ENCODE measurements at places on chromosomes 4 and X.

DNA sequence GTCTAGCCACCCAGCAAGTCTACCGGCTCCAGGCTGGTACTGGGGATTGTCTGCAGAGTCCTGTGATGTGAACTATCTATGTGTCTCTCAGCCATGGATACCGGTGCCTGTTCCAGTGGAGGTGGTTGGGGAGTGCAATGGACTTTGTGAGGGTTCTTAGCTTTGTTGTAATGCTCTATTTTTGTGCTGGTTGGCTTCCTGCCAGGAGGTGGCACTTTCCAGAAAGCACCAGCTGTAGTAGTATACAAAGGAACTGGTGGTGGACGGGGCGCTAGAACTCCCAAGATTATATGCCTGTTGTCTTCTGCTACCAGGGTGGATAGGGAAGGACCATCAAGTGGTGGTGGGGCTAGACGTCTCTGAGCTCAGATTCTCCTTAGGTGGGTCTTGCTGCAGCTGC, 306.4 kb upstream of the POF1B start:
- no peak for DNase-seq

GRCh38 chr4:158490629-158491028, 31.1 kb upstream of the RXFP1 start:
- no peak for DNase-seq

DNA sequence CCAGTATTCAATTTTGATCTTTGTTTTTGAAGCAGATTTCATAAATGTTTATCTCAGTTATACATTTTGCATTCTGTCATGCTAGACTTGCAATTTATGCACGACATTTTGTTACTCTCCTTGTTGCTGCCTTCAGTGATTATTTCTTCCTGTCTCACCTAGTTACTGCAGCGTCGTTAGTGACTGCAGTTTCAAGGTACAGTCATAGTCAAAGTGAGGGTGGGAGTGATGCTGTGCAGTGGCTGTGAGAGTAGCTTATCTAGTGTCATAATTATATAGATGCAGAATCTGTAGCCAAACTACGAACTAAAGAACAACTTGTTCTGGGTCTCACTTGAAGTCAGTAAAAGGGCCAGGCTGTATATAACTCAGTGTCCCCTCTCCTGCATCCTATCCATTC, 69.8 kb downstream of the GPR101 start:
- no peak for DNase-seq

DNA sequence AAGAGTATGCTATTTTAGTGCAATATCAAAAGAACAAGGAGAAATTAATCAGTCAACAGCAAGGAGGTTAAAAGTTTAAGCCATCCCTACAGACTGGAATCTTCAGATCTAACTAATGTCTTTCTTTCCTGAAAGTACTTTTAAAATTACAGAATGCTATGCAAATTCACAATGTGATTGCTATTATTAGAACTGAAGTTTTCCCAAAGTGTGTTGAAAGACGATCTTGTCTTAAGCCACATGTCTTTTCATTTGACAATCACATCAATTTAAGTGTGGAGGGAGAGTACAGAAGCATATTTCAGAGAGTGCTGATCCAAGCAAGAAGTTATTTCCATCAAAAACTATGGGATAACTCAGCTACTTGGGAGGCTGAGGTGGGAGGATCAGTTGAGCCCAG, 64.7 kb upstream of the TNIP3 start:
- DNase-seq: no peak

DNA sequence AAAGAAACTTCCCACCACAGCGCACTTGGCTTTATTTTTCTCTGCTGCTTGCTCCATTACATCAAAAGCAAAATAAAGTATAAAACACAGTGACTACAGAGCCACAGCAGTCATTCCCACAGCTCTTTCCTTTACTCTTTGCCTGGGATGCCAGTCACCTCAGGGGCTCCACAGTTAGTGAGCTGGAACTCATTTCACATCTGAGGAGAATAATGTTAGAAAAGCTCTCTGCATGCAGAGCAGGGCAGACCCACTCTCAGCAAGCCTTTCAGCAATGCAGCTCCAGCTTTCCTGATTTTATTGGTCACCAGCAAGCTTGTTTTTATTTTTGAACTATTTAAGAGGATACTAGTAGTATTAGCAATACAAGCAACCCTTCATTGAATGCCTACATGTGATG, 13.8 kb downstream of the GRXCR1 start:
- DNase-seq: no peak

GRCh38 chr4:6425336-6425735, 47.1 kb downstream of the PPP2R2C start:
- DNase-seq: no peak

DNA sequence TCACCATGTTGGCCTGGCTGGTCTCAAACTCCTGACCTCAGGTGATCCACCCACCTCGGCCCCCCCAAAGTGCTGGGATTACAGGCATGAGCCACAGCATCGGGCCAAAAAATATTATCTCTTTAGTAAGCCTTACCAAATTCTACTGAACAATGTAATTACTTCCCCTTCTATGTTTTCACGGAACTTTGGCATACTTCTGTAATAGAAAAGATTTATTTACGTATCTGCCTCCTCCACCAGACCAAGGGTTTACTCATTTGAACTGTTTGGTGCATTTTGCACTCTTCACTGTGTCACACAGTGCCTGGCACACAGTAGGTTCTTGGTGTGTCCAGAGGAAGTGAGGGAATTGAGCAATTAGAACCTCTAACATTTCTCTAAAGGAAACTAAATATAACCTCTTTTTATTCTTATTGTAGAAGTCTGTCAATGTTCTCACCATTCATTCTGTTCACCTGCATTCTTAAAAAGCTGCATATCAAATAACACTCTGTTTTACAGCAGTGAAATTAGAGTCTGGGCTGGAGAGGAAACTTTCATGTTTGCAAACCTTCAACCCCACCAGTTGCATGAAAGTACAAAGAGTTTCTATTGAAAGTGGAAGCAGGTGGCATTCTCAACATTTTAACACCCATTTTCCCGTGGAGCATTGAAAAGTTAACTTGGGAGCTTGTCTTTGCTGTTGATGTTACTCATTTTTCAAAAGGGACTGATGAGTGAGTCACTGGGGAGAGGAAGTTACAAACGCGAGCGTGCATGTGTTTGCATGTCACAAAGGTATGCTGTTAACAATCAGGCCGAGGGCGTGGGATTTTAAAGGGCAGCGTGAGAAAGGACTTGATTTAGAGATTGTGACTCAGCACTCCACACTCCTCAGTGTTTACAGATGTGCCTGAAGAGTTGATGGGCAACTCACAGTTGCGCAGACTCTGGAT, 314.1 kb downstream of the STK32B start:
- DNase-seq: no peak

DNA sequence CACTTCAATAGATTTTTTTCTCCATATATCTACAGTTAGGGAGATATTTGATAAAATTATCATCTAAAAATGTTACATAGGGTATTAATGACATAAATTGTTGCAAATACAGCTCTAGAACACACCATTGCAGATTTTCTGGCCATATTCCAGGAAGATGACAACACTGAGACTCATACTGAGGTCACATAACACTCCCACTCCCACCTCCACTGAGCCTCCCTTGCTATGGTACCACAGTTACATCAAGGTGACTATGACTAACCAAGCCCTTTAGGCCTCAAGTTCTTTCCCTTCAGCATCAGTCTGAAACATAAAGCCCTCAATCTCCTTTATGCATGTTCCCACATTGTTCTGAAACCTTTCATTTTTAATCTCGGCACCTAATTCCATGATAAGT, 932.0 kb upstream of the IGFBP7 start:
- no peak for DNase-seq

DNA sequence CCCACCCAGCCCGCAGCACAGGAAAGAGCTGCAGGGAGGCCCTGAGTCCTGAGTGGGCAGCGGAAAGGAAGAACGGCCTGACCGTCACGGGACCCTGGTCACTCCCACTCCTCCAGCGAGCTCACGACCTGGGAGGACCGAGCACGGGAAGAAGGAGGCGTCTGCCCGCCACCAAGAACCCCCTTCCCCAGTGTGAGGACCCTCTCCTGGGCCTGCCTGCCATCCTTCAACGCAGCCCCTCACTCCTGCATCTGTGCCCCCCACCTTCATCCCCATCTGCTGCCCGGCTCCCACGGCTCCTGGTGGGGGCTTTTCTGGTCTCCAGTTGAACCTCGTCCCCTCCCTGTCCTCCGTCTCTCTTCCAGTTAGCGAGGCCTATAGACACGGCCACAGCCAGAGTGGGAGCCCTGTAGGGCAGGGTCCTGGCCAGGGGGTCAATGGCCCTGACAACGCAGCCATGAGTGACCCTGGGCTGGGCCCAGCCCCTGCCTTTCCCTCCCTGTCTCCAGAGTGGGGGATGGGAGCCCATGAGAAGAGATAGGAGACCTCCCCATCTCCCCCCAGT, 41.3 kb upstream of the MXD4 start:
- DNase-seq: no peak

- no peak for DNase-seq
Measured at GRCh38 chr4:29037501-29037900, 1682.7 kb upstream of the PCDH7 start.

DNA sequence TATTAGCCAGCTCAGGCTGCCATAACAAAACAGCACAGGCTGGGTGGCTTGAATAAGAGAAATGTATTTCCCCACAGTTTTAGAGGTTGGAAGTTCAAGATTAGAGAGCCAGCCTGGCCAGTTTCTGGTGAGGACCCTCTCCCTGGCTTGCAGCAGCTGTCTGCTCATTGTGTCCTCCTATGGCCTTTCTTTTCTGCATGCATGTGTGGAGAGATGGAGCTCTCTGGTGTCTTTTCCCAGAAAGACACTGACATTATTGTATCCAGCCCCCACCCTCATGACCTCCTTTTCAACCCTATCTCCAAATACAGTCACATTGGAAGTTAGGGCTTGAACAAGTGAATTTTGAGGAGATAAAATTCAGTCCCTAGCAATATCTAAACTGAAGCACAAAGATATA, 263.8 kb upstream of the PABPC4L start:
- DNase-seq: no peak

DNA sequence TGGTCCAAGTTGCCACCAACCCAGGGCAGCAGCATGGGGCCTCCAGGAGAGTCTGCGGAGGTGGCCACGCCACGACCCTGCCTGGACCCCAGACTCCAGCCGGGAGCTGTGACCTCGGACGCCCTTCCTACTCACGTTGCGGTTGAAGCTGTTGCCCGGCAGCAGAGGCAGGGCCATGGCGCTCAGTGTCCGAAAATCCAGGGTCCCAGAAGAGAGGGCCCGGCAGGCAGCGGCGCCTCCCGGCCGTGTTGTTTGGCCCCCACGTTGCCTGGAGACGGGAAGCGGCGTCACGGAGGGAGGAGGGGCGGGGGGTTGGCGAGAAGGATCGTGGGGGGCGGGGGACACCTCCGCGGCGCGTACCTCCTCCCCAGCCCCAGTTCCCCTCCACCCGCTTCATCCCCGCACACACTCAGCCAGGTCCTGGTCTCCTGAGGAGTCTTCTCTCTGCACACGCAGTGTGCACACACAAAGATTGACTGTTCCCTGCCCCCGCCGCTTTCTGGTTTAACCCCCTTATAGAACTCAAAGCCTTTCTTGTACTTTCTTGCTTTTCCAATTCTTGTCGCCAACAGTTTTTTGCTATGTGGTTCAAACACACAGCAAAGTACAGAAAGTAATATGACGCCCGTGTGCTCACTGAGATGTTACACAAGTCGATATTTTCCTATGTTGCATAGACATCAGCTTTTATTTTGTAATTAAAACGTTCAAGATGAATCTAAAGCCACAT, at the start of gene EFHC2:
Gene EFHC2, minus strand, starts transcription at position 261 of the 730 bp plus-strand sequence. Its CDS starts 84 bp downstream, at position 177.
- DNase-seq: peak; percentile 1

DNA sequence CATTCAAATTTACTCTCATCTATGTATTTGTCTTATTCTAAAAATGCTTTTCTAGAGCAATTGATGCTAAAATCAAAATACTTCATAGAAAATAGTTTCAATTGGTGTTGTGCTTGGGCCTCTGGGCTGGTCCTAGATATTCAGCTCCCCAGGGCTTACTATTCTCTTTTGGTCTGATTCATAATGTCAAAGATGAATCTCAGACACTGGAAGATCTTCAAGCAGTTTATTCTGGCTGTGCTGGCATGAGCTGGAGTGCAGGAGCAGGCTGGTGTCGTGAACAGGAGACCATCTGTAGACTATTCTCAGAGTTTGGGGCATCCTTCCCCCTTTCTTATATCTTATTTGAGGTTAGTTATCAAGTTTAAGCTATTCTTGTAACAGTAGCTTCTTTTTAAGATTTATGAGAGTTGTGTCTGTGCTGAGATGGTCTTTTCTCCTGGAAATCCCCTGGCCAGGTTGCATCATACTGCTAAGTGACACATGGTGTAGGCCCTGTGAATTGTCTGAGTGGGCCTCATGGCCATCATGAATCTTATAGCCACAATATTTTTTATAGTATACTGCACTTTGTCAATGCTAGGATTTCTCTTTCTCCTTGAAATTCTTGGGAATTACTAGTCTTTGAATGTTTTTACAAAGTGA, 1624.0 kb upstream of the IGFBP7 start:
- no peak for DNase-seq

DNA sequence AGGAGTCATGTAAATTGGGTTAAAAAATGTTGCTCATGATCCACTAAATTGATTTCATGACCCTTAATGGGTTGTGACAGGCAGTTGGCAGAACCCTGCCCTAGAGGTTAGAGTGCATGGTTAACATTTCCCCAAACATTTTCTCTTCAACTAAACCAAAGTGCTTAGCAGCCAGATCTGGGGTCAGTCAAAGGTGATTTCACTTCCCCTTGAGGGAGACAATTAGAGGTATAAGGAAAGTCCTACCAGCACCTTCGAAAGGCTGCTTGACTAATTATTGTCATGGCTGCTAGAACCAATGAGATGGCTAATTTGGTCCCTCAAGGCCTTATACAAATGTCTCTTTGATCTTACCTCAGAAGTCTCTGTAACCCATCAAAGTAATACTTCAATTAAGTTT, 30.9 kb upstream of the INTS6L start:
- no peak for DNase-seq

DNA sequence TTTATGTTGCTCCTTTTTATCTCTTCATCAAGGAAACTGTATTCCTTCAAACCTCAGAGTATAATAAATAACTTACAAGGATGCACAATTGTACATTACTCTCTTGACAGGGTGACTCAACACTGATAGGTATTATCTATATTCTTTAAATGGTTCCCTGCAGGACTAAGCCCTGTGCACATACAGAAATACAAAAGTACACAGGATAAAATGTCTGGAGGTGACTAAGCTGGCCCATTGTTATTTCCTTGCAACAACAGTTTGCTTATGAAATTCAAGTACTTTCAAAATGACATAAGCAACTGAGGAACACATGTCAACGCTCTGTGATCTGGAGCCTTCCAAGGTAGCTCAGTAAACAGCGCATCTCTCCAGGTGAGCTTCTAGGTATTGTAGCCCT, 83.8 kb upstream of the RPL34 start:
- no peak for DNase-seq

DNA sequence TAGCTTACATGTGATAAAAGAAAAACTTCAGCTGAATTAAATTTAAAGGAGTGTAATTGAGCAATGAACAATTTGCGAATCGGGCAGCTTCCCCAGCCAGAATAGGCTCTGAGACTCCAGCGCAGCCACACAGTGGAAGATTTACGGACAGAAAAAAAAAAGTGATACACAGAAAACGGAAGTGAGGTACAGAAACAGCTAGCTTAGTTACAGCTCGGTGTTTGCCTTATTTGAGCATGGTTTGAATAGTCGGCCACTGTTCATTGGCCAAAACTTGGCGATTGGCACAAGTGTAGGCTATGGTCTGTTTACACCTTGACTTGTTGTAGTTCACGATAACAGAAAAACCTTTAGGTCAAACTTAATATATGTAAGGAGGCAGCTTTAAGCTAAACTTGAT, 16.7 kb upstream of the SUPT20HL1 start:
- DNase-seq: no peak

GRCh38 chr4:8291036-8291682, 21.6 kb downstream of the HTRA3 start:
- DNase-seq: no peak

- DNase-seq: no peak
Measured at GRCh38 chr4:38504396-38504715, 159.6 kb upstream of the KLF3 start.

- no peak for DNase-seq
Measured at GRCh38 chrX:130746709-130747342, 156.2 kb downstream of the ENOX2 start.
